Esophagus squamous epithelium (tissue), 5 donors: ENCODE measurements at places on chromosomes 7 and 10.

DNA sequence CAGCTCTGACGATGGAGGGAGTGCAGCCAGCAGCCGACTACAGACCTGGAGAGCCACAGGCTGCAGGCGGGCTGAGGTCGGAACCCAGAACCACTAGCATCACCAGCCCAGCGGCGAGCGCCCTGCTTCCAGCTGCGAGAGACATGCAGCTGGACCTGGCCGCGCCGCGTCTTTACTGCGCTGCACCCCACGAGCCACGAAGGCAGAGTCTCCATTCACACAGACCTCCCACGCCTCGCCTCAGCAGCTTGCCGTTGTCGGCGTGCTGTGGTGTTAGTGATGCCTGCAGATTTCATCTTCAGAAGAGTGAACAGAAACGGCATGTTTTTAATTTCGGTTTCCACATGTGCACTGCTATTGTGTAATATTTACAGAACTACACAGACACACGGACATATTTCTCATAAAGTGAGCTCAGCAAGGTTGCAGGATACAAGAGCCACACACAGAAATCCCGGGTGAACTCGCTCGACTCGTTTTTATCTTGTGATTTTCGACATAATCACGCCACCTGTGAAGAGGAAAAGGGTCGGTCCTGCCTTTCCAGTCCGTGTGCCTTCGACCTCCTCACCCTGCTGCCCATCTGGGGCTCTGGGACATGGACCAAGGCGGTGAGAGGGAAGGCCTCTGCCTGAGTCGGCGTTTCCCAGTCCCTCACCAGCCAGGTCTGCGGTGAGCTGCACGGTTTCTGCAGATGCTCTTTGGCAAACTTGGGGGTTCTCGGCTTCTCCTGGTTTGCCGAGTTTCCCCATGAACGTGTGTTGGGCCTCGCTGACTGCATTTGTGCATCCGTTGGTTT lies 252.2 kb downstream of the ELFN1 start:
- DNase-seq = no peak

DNA sequence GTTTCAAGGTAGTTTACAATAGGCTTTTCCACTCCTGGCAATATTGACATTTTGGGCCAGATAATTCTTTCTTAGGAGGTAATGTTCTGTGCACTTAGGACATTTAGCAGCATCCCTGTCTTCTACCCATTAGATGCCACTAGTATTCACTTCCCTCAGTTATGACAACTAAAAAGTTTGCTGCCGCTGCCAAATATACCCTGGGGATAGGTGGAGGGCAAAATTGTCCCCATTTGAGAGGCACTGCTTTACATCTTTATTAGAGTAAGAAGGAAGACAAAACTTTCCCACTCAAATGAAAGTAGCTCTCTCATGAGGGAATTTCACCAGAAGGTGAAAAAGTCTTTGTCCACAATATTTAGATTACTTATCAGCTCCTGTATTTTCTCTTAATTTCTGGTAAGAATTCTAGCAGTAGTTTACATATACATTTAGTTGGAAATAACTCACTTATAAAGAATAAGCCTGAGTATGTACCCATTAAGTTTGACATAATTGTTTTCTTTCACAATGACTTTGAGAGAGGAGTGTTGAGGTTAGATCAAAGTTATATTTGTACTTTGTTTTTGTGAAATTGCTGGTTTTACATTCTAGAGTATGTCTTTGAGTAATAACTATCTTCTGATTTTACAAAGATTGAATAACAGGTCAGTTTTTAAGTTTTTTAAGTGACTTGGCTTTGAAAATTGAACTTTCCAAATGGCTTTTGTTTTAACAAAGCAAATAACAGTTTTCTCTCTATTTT lies 46.0 kb downstream of the HELLS start:
- no peak for DNase-seq

DNA sequence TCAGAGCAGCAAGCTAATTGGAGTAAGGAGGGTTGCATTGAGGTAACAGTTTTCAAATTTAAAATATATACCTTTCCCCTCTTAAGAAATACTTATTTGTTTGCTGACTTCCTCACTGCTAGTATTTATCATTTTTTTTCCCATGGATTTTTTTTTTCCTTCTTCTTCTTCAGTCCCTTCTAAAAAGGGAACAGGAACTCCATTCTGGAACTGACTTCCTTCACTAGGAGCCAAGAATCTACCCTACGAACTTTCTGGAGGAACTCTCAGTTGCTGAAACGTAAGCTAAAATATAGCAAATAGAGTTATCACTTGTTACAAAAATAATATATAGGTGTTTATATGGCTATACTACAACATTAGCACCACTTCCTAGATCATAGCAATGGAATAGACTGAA lies 95.4 kb downstream of the HGF start:
- no peak for DNase-seq

DNA sequence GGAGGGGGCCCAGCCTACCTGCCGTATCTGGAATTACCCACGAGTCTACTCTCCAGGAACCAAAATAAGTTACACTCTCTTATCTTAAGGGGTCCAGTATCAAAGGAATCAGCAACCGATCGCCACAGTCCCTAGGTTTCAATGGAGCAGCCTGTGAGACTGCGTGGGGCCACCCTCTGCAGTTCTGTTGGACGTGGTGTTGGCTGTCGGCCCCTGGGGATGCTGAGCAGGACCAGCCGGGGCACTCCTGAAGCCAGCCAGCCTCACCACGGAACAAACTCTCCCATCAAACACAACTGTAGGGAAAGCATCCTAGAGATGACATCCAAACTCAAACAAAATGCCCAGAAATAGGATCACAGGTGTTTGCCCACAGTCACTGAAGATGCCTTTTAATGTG lies 25.5 kb upstream of the ABLIM1 start:
- no peak for DNase-seq

DNA sequence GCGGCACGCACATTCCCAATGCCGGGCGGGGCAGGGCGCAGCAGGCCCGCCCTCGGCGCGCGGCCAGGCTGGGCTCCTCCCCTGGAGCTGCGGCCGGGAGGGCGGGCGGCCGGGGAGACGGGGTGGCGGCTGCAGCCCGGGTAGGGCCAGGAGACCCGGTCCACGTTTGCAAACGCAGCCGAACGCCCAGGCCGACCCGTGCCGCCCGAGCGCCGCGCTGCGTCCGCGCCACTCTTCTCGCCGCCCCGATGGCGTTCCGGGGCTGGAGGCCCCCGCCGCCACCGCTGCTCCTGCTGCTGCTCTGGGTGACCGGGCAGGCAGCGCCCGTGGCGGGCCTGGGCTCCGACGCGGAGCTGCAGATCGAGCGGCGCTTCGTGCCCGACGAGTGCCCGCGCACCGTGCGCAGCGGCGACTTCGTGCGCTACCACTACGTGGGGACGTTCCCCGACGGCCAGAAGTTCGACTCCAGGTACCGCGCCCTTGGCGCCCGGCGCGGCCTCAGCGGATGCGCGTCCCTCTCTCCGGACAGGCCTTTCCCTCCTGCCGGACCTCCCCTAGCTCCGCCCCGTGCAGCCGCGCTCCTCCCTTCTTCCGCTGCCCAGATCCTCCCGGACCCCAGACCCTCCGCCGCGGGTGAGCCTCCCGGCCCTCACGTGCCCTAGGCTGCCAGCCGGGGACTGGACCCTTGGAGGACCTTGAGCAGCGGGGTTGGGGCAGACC lies at the start of gene FKBP9:
FKBP9 (plus strand) TSS at position 115 of the 720 bp plus-strand sequence; CDS start at position 249, 134 bp downstream.
- DNase-seq = no peak

DNA sequence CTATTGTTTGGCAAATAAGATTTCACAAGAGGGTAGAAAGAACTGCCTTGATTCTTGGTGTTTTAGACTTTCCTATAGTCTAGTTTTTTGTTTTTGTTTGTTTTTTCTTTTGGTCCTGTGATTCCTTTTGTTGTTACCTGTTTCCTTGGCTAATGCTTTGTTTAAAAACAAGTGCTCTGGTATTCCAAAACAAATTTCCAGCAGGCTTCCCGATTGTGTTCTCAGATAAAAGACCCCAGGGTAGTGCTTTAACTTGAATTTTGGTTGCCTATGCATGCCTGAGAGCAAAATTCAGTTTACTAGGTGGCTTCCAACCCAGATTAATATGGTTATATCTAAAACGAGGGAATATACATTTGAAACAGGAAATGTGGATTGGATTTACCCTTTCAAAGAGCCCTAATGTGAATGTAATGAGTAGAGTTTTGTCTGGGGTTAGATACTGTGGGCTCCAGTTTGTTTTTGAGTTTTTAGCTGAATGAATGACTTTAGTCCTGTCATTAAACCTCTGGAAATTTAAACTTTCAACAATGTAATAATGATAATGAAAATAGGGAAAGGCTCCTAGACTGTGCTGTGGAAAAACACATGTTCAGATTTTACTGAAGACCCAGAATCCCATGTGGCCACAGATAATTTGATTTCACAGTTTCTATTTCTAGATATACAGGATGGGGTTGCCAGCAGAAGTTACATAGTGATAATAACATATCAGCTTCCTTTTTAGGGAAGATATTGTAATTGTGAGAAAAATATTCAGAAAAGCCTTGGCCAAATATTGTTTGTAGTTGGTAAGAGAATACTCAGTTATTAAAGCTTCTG lies 23.9 kb downstream of the AUTS2 start:
- DNase-seq = no peak

GRCh38 chr10:3892440-3893425 lies 107.7 kb upstream of the KLF6 start:
- DNase-seq = no peak

DNA sequence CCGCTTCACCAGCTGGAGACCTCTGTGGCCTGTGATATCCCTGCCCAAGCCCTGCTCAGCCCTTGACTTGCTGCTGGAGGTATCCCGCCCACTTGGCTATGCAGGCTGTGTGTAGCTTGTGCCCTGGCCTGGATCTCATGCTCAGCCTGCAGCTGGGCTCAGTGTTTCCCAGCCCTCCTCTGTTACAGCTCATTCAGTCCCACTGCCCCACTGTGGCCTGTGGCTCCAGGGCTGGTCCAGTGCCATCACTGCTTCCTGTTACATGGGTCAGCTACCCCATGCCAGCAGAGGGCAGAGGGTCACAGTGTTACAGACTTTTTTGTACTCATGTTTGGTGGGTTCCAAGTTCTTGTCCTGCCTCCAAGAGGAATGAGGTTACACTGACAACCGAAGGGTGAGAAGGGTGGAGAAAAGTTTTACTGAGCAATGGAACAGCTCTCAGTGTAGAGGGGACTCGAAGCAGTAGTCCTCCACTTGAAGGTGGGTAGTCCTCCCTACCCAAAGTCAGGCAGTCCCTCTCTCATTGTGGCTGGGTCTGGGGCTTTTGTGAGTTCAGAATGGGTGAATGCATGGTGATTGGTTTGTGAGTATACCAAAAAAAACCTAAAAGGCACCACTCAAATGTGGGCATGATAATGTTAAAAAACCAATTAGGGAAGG lies 100.4 kb downstream of the ANKRD7 start:
- no peak for DNase-seq

- no peak for DNase-seq
Measured at GRCh38 chr10:13099144-13099665, 758 bp upstream of the OPTN start.

DNA sequence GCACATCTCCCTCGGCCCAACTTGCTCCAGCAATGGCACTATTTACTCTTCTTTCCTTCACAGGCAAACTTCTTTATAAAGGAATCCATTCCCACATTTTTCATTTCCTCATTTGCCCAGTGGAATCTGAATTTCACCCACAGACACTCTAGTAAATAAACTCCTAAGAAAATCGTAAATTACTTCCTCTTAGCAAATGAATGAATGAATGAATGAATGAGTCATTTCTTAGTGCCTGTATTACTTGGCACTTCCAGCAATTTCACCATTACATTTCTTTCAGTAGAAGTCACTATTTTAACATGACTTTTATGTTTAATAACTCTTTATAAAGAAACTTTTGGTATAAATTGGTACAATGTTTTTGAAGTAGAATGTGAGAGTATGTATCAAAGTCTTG lies 55.7 kb downstream of the DDC start:
- no peak for DNase-seq

GRCh38 chr7:979886-980571 lies 3.0 kb upstream of the CYP2W1 start:
- no peak for DNase-seq

GRCh38 chr10:127776816-127777215 lies 39.8 kb downstream of the FOXI2 start:
- no peak for DNase-seq

- DNase-seq = no peak
Measured at GRCh38 chr10:23258516-23258915, 66.4 kb downstream of the PTF1A start.

DNA sequence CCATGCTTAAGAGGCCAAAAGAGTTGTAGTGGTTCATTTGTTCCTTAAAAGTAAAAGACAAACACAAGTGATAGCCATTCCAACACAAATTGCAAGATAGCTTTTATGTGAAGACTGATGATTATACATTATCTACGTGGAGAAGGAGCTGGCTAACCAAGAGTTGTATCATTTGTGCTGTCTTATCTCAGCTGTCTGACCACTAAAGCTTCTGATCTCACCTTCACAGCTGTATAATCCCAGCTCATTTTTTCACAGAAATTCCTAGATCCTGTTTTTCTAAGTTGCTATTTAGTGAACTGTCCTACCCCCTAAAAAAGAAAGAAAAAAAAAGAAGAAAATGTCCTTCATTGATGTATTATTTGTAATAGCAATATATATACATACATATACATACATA lies 9.8 kb downstream of the USP6NL start:
- no peak for DNase-seq

- DNase-seq = no peak
Measured at GRCh38 chr10:131758939-131759301, 141.9 kb upstream of the PPP2R2D start.

GRCh38 chr7:148747274-148747673 lies 48.6 kb downstream of the CUL1 start:
- DNase-seq = no peak

DNA sequence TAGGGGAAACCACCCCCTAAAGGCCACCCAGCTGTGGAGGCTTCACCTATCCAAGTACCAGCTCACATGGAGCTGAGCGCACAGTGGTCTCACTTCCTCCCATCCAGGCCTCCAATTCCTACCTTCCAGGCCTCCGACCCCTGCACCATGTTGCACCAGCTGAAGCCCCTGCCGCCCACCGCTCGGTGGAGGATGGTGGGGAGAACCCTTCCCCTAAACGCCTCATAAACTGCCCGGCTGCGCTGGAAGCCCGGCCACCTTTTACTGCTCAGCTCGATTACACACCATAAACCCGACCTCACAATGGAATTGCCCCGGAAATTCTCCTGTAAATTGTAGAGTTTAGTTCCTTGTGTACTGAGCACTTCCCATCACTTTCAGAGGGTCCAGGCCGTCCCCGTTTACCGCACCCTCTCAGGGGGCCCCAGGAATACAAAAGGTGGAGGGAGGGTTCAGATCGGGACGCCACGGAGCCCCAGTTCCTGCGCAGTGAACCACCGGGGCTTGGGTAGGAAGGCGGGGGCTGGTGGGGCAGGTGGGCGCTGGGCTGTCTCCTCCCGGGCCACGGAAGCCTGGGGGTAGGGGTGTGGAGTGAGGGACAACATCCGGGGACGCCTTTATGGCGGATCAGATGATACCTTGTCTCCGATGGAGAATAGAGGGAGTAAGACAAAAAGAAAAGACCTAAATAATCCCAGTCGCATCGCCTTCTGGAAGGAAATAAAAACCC lies 1.4 kb upstream of the HOXA7 start:
- DNase-seq = no peak

- no peak for DNase-seq
Measured at GRCh38 chr10:119421891-119422681, 120.4 kb downstream of the RGS10 start.

- no peak for DNase-seq
Measured at GRCh38 chr7:125661-126060, 66.7 kb upstream of the FAM20C start.
